ENCODE measurements at places on chromosomes 16 and 17.

- peak; percentile 61 for DNase-seq
Measured at GRCh38 chr16:83513008-83513755, 294.6 kb upstream of the HSBP1 start.

- DNase-seq: no peak
Measured at GRCh38 chr17:74864866-74865395, 5.2 kb upstream of the GRIN2C start.

- DNase-seq: no peak
Measured at GRCh38 chr16:89295915-89296314, 78.4 kb downstream of the ZNF778 start.

- no peak for DNase-seq
Measured at GRCh38 chr17:37081287-37081686, 132.5 kb downstream of the AATF start.

- DNase-seq: no peak
Measured at GRCh38 chr17:4357030-4357628, 9.3 kb downstream of the UBE2G1 start.

- peak; percentile 28 for DNase-seq
Measured at GRCh38 chr17:58643147-58643546, 48.7 kb downstream of the TEX14 start.

- DNase-seq: no peak
Measured at GRCh38 chr16:29319726-29320125, 86.8 kb downstream of the NPIPB11 start.

DNA sequence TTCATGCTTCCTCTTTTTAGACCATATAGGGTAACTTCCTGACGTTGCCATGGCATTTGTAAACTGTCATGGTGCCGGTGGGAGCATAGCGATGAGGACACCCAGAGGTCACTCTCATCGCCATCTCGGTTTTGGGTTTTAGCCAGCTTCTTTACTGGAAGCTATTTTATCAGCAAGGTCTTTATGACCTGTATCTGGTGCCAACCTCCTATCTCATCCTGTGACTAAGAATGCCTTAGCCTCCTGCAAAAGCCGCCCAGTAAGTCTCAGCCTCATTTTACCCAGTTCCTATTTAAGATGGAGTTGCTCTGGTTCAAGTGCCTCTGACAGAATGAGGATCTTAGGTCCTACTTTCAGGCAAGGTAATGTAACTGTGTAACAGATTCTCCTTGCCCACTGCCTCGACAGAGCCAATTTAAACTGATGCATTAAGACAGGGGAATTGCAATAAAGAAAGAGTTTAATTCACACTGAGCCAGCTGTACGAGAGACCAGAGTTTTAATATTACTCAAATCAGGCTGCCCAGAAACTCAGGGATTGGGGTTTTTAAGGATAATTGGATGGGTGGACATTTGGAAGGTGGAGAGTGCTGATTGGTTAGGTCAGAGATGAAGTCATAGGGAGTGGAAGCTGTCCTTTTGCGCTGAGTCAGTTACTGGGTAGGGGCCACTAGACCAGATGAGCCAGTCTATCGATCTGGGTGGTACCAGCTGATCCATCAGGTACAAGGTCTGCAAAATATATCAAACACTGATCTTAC, 59.9 kb upstream of the ATF7IP2 start:
- no peak for DNase-seq

- DNase-seq: no peak
Measured at GRCh38 chr16:19829844-19830692, 54.6 kb downstream of the GPRC5B start.

GRCh38 chr17:47987240-47987835, 16.4 kb downstream of the CDK5RAP3 start:
- no peak for DNase-seq

GRCh38 chr16:78800523-78800922, 701.1 kb downstream of the WWOX start:
- DNase-seq: no peak

DNA sequence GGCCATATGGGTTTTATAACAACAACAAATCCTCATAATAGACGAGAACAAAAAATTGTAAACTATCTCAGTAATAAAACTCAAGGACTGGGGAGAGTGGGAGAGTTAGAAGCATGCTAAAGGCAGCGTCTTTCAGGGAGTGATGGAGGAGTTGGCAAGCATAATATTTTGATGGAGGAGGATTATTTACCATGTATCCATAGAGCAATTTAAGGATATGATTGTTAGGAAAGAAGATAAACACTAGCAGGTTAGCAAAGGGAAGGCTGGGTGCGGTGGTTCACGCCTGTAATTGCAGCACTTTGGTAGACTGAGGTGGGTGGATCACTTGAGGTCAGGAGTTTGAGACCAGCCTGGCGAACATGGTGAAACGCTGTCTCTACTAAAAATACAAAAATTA, 27.8 kb downstream of the BCL7C start:
- DNase-seq: no peak

- DNase-seq: no peak
Measured at GRCh38 chr17:6700948-6701307, 12.2 kb downstream of the SLC13A5 start.

DNA sequence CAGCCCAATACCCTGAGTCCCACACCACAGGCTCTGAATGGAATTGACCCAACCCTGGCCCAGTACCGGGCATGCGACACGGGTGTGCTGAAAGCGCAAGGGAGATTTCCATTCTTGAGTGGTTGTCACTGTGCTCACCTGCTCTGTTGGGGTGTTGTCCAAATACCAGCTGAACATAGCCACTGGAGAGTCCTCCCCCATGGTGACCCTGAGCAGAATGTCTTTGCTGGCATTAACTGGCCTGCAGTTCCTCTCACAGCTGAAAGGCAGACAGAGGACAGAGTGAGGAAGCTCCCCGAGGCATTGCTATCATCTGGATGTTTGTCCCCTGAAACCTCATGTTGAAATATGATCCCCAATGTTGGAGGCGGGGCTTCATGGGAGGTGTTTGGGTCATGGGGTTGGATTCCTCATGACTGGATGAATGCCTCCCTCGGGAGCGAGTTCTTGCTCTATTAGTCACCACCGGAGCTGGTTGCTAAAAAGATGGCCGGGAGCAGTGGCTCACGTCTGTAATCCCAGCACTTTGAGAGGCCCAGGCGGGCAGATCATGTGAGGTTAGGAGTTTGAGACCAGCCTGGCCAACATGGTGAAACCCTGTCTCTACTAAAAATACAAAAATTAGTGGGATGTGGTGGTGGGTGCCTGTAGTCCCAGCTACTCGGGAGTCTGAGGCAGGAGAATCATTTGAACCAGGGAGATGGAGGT, 57.3 kb upstream of the BCO1 start:
- peak; percentile 91 for DNase-seq

DNA sequence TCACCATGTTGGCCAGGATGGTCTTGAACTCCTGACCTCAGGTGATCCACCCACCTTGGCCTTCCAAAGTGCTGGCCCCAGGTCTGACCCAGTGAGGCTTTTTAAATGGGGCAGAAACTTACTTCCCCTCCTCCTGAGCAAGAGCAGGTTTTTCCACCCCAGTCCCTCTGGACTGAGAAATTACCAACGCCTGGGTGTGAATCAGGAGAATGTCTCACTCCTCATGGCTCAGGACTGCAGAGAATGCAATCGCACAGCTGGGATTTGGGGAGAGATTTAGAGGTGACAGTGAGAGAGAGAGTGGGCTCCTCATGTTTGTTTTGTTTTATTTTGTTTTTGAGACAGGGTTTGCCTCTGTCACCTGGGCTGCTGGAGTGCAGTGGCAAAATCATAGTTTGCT, 203.6 kb downstream of the RAB11FIP4 start:
- no peak for DNase-seq

- DNase-seq: no peak
Measured at GRCh38 chr17:5809056-5809455, 224.7 kb upstream of the NLRP1 start.

DNA sequence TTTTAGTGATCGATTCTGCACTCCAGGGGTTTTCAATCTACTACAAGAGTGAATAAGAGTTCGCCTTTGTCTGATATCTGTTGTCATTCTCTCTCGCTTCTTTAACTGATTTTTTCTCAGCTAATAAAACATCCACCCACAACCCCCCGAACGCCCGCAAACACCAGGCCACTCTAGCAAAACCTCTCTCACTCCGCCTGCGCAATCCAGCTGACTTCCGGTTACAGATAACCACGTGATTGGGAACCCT, 338 bp upstream of the RPL19 start:
- DNase-seq: peak; percentile 81

DNA sequence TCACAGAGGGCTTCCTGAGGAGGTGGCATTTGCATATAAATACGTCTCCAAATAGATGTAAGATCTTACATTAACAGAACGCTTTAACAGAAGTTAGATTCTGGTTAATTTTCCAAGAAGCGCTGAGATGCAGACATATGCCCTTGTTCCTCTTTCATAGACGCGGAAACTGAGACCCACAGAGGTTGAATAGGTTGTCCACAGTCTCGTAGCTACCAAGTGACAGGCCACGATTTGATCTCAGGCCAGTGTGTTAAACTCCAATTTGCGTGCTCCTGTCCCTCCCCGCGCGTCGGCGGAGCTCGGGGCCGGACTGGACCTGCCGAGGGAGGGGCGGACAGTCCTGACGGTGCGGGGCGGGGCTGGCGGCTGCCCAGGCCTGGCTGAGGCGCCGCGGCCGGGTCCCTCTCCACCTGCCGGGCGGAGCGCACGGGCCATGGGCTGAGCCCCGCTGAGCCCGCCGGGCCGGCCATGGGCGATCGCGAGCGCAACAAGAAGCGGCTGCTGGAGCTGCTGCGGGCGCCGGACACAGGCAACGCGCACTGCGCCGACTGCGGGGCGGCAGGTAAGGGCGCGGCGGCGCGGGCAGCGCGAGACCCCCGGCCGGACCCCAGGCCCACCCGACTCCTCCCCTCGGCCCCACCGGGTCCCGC, at the start of gene ADAP2:
ADAP2 (plus strand) TSS at position 402 of the 653 bp plus-strand sequence; CDS start at position 472, 70 bp downstream.
- DNase-seq: no peak

- DNase-seq: no peak
Measured at GRCh38 chr17:17830740-17831207, 6.0 kb downstream of the SREBF1 start.

DNA sequence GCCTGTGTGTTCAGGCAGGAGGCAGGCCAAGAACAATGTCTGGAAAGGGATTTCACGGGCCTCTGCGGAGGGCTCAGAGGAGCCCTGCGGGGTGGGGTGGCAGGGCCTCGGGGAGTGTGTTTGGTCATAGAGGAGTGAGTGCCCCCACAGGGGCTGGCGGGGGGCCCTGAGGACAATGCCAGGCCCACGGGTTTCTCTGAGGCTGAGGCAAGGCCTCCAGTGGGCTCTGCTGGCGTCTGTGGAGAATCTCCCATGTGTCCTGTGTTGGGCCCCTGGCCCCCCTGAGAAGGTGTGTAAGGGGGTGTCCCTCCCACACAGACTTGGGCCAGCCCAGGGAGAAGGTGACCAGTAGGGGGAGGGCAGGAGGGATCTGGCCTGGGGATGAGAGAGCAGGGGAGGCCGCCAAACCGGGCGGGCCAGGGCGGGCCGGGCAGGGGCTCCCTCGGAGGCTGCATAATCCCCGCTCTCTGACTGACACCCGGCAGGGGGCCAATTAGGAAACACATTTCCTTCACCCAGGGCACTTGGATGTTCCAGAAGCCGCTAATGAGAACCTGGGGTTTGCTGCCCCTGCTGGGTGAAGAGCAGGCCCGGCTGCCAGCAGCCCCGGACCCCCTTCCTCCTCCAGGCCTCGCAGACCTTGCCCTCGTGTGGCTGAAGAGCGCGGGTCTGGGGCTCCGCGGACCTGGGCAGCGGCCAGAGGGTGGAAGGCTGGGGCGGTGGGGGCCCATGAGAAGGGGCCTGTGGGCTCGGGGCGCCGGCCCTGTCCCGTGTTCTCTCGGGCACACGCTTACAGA, 204.2 kb downstream of the NTN1 start:
- DNase-seq: no peak

- DNase-seq: no peak
Measured at GRCh38 chr17:44558334-44558709, 1.0 kb downstream of the FZD2 start.

- peak; percentile 91 for DNase-seq
Measured at GRCh38 chr16:84603140-84603816, 14.6 kb downstream of the COTL1 start.

- DNase-seq: no peak
Measured at GRCh38 chr17:78322858-78323455, 36.9 kb downstream of the SOCS3 start.

GRCh38 chr16:4381935-4382794, 10.5 kb downstream of the VASN start:
- DNase-seq: no peak

DNA sequence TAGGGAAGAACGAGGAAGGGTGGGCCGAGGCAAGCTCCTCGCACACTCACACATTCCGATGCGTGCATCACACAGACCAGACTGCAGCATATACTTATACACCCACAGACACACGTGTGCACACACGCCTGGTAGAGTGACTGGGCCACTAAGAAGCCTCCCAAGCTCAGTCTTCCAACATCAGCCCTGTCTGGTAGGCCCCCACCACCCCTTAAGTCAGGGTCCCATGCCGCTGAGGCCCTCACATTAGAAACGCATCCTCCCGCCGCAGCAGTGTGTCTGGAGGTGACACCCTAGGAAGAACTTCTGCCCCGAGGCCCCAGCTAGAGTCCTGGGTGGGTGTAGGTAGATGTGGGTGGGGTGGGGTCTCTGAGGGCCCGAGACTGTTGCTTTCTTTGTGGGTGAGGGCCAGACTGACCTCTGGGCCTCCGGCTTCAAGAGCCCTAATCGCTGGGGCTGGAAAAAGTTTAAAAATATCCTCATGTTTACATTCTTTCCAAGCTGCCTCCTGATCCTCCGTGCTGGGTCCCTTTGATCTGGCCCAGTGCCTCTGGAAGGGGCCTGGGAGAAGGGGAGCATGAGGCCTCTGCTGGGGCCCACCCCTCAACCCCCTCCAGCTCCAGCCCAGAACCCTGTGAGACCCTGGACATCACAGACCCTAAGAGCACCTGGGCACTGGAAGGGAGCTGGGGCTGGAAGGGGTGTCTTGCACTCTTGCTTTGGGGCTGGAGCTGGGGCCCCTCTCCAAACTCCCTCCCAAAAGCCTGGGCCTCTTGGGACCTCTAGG, 13.6 kb downstream of the CDH16 start:
- no peak for DNase-seq

DNA sequence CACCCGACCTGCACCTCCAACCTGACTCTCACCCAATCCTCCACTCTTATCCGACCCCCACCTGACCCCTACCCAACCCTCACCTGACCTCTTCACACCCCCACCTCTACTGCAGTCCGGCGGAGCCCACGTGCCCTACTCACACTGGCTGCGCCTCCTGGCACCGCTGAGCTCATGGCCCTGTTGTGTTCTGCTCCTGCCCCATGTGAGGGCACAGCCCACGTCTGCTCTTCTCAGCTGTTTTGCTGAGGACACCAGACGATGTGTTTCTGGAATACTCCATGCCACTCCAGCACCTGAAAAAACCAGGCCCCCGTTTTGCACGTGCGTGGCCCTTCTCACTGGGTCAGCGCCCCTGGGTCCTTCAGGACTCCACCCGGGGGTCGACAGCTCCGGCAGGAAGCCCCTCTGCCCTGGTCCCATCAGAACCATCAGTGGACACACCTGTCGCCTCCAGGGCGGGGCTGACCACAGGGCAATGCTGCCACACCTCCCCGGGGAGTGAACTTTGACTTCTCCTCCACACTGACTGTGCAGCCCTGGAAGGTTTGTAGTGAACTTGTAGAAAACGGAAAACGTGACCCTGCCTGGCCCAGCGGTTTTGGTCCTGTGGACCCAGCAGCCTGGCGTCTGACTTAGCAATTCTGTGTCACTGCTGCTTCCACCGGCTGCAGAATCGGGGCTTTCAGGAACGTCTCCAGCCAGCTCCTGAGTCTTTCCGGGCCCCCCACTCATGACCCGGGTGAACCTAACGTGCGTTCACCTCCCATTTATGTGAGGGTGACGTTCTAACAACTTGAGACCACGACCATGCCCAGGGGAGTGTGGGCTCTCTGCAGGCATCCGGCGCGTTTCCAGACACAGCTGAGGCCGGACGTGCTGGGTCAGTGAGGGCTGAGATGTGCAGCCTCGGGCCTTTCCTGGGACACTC, 5.7 kb upstream of the RAB40B start:
- DNase-seq: no peak
